ENCODE measurements at places on chromosomes 3 and 15.

DNA sequence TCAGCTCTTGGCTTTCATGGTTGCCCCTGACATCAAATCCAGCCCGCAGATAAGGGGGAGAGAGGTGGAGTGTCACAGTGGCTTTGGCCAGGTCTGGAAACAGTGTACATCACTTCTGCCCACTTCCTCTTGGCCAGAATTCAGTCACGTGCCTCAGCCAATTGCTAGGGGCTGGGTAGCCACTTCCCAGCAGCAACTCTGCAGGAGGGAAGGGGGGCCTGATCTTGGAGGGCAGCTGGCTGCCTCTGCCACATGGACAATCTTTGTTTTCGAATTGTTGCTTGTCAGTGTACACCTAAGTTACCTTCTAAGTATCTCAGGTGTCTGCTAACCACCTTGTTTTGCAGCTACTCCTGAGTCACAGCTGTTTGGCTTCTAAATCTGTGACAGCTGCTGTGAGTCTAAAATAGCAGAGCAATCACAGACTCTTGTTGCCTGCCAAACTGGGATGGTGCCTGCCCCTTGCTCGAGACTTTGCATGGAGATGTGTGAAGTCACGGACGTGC, 41.0 kb upstream of the LIMD1 start:
- DNase-seq: no peak

DNA sequence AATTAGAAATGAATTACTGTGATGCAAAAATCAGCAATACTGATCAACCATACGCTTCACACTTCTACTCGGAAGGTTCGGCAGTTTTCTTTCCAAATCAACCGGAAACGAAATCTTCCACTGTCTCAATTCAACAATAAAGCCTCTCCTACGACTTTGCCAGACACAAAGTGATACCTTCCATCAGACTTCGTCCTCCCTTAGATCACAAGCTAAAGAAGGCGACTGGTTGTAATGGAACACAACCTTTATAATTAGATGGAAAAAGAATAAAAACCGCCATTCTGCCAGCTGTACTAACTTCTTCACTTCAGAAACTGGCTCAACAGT, 618 bp downstream of the PARL start:
- no peak for DNase-seq

- no peak for DNase-seq
Measured at GRCh38 chr15:40772014-40772413, 2.2 kb downstream of the C15orf62 start.

- DNase-seq: no peak
Measured at GRCh38 chr3:153855772-153856171, 265.4 kb upstream of the ARHGEF26 start.

DNA sequence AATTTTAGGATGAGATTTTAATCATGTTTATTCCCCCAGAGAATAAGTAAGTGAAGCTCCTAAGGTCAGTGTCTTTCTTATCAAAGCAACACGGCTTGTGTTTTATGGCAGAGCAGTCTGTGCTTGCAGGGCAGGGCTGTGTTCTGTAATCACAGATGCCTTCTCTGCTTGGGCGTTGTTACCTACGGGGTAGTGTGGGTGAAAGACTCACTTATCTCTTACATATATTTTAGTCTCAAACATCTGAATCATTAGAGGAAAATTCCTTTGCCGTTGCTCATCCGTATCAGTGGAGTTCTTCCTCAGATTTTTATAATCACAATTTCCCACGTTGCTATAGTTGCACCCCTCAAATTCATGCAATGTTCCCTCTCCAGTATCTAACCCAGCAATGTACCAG, 271.7 kb upstream of the MEIS2 start:
- no peak for DNase-seq

GRCh38 chr3:27507515-27508266, 23.5 kb upstream of the SLC4A7 start:
- no peak for DNase-seq

- DNase-seq: no peak
Measured at GRCh38 chr3:144524531-144524930, 552.9 kb downstream of the DIPK2A start.

DNA sequence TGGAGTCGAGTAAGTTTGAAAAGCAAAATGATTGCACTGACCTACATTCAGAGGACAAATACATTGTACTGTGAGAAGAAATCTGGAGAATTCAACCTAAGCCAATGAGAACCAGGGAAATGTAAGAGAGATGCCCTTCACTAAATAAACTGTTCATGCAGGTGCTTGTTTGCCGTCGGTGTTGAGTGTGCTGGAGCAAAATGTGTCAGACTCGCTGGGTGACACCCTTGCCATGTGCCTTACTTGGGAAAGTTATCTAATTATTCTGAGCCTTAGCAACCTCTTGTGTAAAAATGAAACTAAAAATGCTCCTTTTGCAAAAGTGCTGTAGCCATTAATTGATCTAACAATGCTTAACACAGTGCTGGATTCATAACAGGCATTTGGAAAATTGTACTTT, 140.4 kb downstream of the GABRB3 start:
- no peak for DNase-seq

- DNase-seq: no peak
Measured at GRCh38 chr3:171615686-171616085, 155.5 kb upstream of the TNIK start.

- DNase-seq: no peak
Measured at GRCh38 chr3:36649125-36649524, 115.2 kb downstream of the DCLK3 start.

DNA sequence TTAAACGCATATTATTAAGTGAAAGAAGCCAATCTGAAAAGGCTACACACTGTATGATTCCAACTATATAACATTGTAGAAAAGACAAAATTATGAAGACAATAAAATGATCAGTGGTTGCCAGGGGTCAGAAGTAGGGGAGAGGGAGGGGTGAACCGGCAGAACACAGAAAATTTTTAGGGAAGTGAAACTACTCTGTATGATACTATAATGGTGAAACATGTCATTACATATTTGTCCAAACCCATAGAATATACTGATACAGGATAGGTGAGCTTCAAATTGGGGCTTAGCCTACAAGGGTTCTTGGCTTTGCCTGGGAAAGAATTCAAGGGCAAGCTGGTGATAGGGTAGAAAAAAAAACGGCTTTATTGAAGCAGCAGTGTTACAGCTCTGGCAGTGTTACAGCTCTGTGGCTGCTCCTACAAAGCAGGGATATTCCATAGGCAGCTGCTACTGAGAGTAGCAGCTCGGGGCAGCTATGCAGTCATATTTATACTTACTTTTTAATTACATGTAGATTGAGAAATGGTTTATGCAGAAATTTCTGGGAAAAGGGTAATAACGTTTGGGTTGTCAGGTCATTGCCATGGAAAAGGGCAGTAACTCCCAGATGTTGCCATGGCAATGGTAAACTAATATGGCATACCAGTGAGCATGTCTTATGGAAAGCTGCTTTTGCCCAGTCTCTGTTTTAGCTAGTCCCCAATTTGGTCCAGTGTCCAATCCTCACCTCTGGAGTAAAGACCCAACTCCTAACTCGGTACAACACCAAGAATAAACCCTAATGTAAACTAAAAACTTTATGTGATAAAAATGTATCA, 125.1 kb upstream of the SLC25A36 start:
- DNase-seq: no peak

- no peak for DNase-seq
Measured at GRCh38 chr15:98649472-98650416, 1.4 kb downstream of the IGF1R start.

DNA sequence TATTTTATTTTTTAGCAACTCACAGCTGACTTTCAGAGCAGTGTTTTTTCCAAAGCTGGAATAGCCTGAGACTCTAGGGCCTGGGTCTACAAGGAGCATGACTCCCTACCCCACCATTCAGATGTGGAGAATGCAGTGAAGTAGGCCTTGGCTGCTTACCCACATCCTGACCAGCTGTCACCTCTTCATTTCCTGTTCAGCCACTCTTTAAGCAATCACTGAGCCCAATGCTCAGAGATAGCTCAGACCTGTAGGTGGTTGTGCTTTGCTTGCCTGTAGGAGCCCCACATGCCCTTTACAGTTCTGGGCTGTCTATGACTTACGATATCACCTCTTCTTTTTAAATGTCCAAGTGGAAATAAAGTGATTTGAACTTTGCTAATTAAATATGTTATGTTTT, 148.1 kb downstream of the NEK11 start:
- no peak for DNase-seq

- no peak for DNase-seq
Measured at GRCh38 chr3:15096046-15096445, 2.9 kb downstream of the RBSN start.

- DNase-seq: no peak
Measured at GRCh38 chr3:155302481-155302880, 9.0 kb upstream of the STRIT1 start.

DNA sequence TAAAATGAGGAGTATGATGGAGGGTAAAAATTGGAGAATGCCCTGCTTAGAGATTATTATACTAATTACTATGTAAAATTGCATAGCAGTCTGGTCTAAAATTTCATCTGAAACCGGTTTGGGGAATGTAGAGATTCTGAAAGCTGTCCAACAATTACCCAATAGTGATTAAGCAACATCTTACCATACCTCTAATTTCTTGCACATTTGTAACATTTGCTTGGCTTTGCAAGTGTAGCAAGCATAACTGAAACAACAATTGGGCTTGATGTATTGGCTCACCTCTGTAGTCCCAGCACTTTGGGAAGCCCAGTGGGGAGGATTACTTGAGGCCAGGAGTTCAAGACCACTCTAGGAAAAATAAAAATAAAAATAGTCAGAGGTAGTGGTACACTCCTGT, 17.4 kb downstream of the AADACL2 start:
- DNase-seq: no peak

DNA sequence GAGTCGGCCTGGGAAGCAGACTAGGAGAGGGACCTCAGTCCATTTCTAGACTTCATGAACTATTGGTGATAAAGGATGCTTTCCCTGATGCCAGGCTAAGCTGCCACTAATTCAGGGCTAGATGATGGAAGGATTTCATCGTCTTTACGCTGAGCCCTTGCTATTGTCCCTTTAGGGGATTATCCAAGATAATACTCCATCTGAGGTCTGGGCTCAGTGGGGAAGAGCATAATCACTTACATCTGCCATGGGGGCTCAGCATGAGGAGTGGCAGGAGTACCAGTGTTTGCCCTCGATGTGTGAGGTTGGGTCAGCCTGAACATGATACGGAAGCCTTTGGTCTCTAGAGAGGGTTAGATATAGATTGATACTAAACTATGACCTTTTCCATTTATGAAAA, 47.3 kb downstream of the PTPRG start:
- no peak for DNase-seq

DNA sequence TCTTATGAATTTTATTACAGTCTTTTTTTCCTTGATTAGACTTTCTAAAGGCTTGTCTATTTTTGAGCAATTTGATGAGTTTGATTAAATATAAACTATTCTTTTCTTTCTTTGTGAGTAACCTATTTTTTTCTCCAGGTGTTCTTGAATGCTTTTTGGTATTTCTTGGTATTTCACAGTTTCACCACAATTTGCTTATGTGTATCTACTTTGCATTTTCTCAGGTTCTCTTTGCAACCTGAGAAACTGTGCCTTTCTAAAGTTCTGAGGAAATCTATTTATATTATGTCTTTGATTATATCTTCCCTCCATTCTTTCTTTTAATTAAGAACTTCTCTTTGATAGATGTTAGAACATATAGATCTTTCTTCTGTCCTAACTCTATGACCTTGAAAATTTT, 117.1 kb upstream of the MLF1 start:
- no peak for DNase-seq

- no peak for DNase-seq
Measured at GRCh38 chr3:20752416-20752815, 566.4 kb upstream of the SGO1 start.

DNA sequence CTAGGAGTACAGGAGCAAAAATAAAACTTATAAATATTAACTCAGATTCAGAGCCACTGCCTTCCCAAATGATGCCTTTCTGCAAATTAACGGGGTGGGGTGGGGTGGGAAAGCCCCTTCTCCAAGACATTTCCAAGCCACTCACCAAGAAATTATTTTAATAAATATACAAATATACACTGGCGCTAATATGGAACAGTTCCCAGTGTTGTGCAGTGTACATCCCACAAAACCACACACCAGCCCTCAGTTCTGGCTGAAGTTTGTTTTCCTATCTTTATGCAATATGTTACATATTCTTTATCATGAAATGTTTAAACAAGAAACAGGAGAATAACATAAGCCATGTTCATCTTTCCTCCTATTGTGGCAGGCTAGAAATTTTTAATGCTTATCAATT, 53.0 kb upstream of the GYG1 start:
- no peak for DNase-seq

- DNase-seq: no peak
Measured at GRCh38 chr3:61646851-61647525, 85.6 kb downstream of the PTPRG start.

DNA sequence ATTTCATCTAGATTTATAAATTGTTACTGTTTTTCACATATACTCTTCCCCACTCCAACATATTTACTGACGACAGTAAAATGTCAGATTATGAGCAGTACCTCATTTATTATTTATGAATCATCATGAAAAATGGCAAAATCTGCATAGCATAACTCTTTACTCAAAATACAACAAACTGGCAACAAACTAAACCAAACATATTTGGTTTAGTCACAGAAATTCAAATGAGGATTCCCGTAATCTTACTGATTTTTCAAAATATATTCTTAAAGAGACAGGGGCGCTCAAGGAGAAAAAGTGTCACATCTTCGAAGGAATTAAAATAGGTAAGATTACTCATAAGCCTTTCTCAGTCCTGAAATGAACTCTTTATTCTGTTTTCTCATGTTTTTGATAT, 3.0 kb upstream of the GPR87 start:
- DNase-seq: no peak

- no peak for DNase-seq
Measured at GRCh38 chr3:4503050-4503449, 9.9 kb downstream of the ITPR1 start.

- DNase-seq: no peak
Measured at GRCh38 chr3:27105904-27106303, 263.3 kb downstream of the NEK10 start.

DNA sequence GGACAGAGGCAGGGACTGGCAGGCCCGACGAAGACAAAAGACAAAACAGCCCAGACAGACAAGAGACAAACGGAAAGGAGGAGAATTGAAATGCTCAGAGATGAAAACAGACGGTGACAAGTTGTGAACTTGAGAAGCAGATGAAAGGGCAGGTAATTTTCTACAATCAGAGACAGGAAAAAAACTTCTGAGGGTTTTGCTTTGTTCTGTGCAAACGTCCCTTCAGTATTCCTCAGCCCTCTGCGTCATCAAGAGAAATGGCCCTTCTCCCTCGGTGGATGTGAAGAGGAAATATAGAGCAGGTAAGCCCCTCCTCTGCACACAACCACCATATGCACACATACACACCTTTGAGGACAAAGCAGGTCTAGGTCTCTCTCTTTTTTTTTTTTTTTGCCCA, 206.6 kb downstream of the UACA start:
- no peak for DNase-seq

All from stimulated activated CD4-positive, alpha-beta T cell treated with anti-CD3 and anti-CD28 coated beads, Interleukin-1b, Interleukin-23, amount 100 ng/mL, for 1 hour (primary cell).